ENCODE measurements at places on chromosomes 3 and 15.

DNA sequence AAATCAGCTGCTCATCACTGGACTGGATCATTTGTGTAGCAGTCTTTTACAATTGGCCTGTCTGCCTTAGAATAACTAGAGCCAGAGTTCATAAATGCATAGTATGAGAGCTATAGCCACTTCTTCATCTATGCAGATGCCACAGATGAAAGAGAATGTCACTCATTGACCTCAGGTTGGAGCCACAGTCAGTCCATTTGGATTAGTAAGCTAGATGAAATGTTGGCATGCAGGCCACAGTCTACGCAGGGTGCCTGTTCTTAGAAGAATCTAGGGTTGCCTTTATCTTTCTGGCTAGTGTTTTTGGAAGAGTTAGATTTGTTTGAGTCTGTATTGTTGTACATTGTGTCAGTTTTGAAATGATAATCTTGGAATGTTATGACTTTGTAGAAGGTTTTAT, 25.4 kb upstream of the EDEM1 start:
- DNase-seq, result no peak

DNA sequence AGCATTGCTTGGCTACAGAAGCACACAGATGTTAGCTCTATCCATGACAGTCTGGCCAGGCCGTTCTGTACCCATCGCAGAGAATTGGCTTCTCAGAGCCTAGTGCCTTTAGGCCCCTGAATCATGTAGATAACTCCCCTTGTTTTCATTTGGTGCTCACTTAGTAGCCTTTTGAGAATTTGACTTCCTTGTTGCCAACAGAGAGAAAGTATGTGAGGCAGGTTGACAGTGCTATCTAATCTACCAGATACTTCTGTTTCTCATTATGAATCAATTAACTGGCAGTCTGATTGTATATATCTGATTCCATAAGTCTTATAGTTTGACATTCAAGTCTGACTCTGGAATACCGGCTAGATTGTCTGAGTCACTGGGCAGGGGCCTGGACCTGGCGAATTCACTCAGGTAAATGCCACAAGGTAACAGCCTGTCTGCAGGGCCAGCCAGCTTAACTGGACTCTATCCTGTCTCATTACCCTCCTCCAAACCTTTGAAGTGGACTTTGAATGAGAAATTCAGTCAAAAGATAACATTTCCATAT, 160.2 kb downstream of the GHSR start:
- DNase-seq, result no peak

GRCh38 chr3:42526616-42527367, 24.3 kb downstream of the VIPR1 start:
- peak; percentile 49 for DNase-seq

DNA sequence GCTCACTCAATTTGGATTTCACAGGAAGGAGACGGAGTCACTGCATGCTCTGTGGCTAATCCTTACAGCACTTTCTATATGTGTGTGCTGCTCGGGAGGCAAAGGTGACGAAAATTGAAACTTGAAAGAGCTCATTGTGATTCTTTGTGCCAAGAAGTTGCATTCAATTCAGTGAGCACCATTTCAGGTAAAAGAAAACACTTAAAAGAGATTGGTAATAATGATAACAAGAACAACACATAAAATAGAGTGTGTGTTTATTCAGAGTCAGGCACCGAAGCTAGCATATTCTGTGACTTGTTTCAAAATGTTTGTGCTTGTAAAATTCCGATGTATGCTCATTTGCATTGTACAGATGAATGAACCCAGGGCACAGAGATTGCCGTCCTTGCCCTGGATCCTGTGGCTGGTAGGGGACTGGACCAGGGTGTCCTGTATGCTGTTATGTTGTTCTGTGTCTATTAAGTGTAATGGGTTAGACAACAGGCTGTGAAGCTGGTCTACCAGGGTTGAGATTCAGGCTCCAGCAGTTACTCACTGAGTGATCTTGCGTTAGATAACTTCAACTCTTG, 193.3 kb upstream of the PROK2 start:
- no peak for DNase-seq

DNA sequence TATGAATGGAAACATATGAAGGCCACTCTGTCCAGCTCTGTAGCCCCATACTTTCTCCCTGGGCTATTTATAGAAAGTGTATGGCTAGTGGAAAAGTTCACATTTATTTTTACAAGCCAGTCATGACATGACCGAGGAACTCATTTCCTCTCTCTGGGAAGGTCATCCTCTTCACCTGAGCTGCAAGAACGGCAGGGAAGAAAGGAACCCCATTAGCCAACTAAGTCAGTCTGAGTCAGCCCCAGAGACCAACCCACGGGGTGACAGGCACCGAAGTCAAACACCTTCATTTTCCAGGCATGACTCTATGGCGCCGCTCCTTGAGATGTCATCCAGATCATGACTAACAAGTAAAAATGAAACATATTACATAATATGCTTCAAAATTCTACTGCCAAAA, 4.8 kb downstream of the PAQR9 start:
- peak; percentile 24 for DNase-seq
